ENCODE measurements at places on chromosomes 12 and 14.

GRCh38 chr12:130947028-130947613 lies 6.6 kb upstream of the ADGRD1 start:
- no peak for DNase-seq

GRCh38 chr12:5730962-5731361 lies 214.1 kb downstream of the ANO2 start:
- DNase-seq = no peak

DNA sequence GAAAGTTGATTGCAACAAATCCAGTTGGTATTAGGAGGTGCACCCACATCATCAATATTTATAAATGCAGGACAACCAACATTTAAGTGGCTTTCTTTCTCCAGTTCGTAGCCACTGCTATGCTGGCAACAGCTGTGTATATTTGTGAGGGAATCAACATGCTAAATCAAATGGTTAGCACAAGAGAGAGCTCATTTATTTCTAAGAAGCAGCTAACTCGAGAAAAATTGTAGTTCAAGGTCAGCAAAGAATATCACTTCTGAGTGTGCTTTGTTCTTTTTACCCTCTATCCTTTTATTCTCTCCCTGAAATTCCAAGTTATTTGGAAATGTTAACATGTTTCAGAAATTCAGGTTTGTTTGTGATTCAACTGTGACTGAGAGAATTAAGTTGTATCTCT lies 137.3 kb downstream of the NAV3 start:
- DNase-seq = no peak

DNA sequence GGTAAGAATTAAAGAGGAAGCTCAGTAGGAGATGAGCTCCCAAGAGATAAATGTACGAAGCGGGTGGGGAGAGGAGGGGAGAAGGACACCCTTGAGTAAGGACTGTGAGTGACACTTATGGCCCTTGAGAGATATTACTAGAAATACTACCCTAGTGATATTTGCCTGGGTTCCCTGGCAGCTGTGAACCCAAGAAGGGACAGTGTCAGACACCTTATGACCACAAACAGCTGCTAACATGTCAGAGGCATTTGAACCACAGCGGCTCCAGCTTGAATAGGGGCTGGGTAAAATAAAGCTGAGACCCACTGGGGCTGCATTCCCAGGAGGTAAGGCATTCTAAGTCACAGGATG lies 19.6 kb upstream of the SLC6A12 start:
- no peak for DNase-seq

- no peak for DNase-seq
Observed at GRCh38 chr12:42568952-42569915, 20.3 kb downstream of the PRICKLE1 start.

DNA sequence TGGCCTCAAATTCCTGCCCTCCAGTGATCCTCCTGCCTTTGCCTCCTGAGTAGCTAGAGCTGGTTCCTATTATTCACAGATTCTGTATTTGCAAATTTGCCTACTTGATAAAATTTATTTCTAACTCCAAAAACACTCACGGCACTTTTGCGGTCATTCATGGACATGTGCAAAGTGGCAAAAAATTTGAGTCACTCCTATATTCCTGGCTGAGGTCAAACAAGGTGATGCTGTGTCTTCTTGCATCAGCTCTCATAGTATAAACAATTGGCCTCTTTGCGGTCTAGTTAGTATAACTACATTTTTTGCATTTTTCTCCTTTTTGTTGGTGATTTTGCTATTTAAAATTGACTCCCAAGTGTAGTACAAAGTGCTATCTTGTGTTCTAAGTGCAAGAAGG lies 24.7 kb downstream of the ATF1 start:
- no peak for DNase-seq

DNA sequence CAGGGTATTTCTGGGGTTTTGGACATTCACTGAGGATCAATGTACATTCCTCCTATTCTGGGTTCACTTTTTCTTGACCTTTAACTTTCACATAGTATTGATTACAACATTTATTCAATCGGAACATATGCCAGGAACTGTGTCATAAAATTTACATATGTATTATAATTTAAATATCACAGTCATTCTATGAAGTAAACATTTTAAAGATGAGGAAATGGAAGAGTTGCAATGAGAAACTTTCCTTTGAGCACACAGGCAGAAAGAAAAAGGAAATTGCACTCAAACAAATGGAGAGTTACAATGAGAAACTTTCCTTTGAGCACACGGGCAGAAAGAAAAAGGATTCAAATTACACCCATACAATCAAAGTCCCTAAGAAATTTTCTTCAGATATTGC lies 3.1 kb downstream of the MUCL1 start:
- DNase-seq = no peak
